ENCODE measurements at places on chromosomes 4 and X.

DNA sequence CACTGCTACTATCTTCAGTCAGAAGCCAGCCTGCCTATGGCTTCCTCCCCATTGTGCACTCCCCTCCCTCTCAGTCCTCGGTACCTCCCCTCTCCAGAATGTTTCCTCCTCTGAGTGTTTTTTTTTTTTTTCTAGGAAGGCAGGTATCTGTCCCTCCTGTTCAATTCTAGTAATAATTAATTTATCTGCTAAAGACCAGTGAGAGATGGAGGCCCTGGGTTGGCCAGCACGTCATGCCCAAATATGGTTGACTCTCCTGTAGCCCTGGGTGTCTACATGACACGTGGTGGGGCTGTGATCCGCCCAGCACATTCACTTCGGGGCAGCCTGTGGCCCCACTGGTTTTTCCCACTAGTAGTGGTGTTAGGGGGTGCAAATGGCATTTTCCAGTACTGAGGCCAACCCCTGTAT lies 1.8 kb downstream of the FLNA start:
- DNase-seq: no peak

- no peak for DNase-seq
Observed at GRCh38 chrX:44733931-44734330, 109.9 kb upstream of the DUSP21 start.

DNA sequence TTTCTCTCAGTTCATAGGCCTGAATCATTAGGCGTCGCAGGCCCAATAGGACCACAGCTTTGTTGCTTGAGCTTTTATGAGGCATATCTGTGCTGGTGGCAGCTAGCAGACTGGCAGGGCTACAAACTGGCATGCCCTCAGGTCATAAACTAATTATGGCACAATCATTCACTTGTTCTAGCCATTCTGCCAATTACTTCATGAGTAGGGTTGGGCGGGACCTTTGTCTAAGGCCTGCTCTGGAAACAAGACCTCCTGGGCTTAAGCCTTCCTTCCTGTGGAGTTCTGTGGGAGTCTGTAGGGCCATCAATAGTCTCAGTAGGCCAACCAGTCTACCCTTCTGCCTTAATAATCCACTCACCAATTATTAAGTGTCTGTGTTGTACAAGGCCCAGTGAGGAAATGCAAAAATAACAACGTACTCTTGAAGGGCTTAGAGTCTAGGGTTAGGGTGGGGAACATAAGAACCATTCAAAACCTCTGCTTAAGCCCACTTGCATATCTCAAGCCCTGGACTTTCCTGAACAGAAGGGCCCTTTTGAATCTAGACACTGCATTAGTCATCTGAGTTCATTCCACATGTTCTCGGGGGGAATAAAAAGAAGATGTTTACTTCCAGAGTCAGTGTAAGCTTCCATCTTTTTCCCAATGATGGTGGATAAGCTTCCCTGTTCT lies 44.5 kb downstream of the SHROOM4 start:
- DNase-seq: no peak

DNA sequence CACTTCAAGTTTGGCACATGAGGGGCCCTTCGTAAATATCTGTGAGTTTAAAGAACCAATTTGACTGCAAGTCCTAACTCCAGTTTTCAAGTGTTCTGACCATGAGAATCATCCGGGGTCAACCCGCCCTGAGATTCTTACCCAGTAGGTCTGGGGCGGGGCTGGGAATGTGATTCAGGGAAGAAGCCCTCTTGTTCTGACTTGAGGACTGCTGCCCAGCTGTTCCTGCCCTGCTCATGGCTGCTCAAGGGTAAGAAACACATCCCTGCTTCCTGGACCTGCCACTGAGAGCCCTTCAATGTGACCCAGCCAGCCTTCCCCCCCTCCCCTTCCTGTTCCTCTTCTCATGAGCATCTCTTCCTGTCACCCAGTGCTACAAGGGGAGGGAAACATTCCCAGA lies 92.7 kb upstream of the PGRMC2 start:
- DNase-seq: no peak

DNA sequence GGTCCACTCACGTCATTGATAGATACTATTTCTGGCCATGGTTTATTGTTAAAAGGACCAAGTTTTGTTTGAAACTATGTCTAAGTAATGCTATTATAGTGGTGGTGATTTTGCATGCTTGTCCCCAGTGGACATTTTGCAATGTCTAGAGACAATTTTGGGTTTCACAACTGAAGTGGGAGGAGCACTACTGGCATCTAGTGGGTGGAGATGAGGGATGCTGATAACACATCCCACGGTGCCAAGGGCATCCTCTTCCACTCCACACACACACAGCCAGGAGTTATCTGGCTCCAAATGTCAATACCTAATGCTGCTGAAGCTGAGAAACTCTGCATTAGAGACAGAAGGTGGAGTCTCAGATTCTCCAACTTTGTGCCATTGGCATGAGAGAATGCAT lies 131.2 kb downstream of the FRMPD4 start:
- DNase-seq: no peak

- DNase-seq: no peak
Observed at GRCh38 chr4:86939729-86940575, 5.1 kb downstream of the AFF1 start.

DNA sequence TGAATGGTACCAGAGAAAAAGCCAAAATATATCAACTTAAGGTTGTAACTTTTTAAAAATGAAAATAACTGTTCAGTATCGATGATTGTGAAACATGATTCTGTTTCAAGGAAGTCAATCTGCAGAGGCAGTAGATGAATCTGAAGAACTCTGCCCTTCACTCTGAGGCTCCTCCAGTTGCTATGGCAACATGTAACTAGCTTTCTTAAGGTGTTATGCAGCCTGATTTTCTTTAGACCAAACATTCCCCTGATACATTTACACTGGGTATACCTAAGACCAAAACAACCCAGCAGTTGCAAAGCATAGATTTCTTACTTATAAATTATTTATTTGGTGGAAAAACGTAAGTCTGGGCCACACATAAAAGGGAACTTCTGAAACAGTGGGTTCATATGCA lies 133.6 kb upstream of the RASGEF1B start:
- no peak for DNase-seq

DNA sequence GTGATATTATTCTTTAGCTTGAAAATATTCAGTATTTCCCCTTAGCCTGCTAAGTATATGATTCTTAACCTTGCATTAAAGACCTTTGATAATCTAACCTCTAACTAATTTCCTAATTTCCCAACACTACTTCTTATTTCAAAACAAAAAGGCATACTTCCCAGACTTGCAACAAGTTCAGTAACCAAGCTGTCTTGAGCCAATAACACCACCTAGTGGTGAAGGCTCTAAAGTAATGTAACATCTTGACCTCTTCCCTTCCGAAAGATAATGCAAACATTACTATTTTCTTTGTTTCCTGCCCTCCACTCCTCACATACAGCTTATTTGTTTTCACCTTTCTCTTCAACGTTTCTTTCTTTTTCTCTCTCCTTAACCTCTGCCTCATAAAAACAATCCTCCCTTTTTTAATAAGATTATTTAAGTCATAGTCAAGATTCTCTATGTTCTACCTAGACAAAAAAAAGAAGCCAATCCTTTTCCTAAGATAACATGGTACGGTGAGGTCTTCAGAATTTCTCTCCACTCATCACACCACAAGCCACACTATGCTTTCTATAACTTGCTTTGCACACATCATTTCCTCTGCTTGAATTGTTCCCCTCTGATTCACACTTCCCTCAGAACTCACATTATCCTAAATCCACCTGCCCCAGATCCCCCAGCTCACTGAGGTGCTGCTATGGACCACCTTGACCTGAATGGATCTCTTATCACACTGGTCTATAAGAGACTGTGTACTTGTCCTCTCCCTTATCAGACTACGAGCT lies 3.5 kb downstream of the FAT1 start:
- DNase-seq: no peak

- DNase-seq: no peak
Observed at GRCh38 chr4:155143512-155143911, 64.9 kb upstream of the NPY2R start.

DNA sequence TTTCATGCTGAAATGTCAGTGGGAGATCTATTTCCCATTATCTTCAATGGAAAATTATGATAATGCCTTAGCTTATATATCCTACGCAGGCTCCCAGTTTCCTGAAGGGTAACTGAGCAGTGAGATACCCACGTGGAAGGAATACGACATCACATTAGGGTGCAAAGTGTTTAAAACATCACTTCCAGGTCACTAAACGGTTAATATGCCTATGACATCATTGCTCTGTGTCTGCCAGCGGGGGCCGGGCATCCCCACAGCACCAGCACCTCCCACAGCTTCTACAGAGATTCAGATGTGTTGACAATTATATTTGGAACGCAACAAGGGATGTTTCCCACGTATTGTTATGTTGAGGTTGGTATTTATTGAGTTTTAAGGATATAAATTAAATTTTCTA lies 27.1 kb downstream of the TMEM271 start:
- DNase-seq: no peak

GRCh38 chr4:24858026-24858425 lies 54.8 kb downstream of the CCDC149 start:
- no peak for DNase-seq

GRCh38 chr4:102734591-102735385 lies 26.0 kb downstream of the MANBA start:
- DNase-seq: no peak

DNA sequence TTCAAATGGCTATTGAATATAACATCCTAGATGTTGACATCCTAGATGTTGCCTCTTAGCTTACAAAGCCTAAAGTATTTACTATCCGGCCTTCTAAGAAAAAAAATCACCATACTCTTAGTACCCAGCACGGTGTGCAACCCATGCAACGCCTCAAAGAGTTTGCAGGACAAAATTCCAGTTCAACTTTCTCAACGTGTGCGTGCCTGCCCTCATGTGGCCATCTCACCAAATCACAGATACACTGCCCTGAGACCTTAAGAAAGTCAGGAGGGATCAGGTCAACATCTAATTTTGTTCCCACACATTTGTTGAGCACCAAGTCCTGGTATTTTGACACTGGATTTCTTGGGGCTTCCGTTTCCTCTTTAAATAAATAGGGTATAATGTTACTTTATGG lies 68.3 kb downstream of the CRMP1 start:
- no peak for DNase-seq

DNA sequence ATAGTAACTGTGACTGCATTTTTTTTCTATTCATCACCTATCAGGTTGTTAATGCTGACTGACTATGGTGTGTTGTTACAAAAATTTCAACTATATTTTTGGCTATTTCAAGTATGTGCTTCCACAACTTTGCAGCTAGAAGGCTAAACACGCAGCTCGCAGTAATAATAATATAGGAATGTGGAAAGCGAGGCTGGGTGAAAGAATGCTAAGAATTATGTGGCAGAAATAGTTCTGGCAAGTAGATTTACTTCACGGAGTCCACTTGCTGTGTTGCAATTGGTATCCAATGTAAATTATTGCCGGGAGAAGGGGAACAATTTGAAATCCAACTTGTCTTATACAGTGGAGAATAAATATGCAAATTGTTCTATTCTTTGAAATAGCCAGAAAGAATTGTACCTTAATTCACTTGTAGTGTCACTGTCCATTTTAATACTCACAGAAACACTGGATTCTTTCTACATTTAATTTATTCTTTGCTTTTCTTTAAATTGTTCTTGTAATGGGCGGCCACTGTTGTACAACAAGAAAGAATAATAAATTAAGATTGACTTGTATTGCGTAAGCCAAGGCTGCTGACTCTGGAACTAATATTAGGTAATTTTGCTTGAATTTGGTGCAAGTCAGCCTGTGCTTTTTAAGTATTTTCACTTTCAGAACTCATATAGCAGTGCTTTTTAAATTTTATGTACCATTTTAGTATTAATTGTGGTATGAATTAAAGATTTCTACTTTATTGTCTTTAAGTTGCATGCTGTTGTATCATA lies 154.9 kb downstream of the FRMPD4 start:
- DNase-seq: no peak

GRCh38 chr4:109608879-109609278 lies 48.8 kb downstream of the MCUB start:
- DNase-seq: no peak

- DNase-seq: no peak
Observed at GRCh38 chrX:130170752-130171445, 863 bp upstream of the RAB33A start.

- DNase-seq: no peak
Observed at GRCh38 chrX:71815121-71815905, 52.2 kb downstream of the CXorf49B start.

DNA sequence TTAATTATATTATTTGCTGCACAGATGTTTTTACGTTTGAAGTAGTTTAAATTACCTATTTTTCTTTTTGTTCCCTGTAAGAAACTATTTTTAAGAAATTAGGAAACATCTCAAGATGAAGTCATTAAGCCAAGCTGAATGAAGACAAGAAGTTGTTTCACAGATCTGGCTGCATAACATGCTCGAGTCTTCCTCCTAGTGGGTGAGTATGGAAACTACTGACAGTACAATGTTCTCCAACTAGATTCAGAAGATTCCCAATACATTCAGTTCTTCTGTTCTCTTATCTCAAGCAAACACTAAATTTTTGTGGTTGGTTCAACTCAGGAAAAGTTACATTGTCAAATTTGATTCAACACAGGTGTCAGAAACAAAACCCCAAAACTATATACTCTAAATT lies 256.8 kb upstream of the VCX start:
- DNase-seq: no peak

- DNase-seq: no peak
Observed at GRCh38 chrX:51158231-51158630, 174.4 kb upstream of the NUDT10 start.

DNA sequence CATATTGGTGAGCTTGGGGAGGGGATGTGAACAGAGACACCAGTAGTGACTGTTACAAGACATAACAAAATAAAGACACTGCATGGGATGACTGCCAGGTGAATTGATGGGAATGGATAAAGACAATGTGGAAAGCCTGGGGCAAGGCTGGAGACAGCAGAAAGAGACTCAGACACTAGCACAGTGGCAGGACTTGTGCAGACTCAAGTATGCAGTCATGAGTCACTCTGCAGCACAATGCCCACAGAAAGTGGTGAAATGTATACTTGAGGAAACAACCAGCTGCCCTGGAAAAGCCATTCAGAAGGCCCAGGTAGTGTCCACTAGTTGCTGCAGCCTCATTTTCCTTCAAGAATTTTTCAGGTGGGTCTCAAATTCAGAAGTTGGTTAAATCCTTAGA lies 452.3 kb downstream of the MID1IP1 start:
- DNase-seq: no peak

DNA sequence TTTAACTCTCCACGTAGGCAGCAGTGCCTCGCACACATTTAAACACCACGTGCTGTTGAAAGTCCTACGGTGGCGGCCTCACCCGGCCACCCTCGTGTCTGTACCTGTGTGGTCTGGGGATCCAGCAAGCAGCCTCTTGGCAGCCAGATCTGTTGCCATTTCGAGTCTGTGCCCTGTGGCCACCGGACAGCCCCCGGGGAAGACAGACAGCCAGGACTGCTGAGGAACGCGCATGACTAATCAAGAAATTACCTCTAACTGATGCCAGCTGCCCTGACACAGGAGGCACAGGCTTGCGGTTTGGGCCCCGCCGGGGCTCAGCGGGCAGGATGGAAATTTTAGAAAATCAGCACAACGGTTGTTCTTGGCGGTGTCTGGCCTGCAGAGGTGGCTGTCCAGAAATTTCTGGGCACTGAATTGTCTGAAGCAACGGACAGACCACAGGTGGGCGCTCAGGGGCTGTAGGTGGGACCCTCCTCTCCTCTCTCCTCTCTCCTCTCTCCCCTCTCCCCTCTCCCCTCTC lies 15.6 kb upstream of the ASMTL start:
- DNase-seq: no peak

- DNase-seq: no peak
Observed at GRCh38 chr4:174071595-174071994, 211.9 kb downstream of the FBXO8 start.
